Activated CD4-positive, CD25-positive, alpha-beta regulatory T cell treated with anti-CD3 and anti-CD28 coated beads, Interleukin-2, amount 50 U/mL, for 16 hours (primary cell): ENCODE measurements at places on chromosomes 1 and 21.

DNA sequence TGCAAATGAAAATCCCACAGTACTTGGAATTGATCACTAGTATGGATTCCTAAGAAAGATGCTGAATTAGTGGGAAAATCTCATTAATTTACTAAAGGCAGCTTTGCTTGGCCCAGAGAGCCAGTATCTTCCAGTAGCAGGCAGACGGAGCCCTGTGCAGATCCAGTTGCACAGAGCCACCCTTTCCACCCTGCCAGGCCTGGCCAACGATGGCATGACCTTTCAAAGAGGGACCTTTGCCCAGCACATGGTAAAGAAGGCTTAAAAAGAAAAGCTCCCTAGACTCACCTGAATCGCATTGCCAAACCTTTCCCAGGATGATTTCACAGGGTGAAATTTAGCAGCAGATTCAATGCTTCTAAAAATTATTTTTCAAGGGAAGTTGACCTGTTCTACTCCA is 170.5 kb upstream of the CAMK1G start:
- no peak for DNase-seq

DNA sequence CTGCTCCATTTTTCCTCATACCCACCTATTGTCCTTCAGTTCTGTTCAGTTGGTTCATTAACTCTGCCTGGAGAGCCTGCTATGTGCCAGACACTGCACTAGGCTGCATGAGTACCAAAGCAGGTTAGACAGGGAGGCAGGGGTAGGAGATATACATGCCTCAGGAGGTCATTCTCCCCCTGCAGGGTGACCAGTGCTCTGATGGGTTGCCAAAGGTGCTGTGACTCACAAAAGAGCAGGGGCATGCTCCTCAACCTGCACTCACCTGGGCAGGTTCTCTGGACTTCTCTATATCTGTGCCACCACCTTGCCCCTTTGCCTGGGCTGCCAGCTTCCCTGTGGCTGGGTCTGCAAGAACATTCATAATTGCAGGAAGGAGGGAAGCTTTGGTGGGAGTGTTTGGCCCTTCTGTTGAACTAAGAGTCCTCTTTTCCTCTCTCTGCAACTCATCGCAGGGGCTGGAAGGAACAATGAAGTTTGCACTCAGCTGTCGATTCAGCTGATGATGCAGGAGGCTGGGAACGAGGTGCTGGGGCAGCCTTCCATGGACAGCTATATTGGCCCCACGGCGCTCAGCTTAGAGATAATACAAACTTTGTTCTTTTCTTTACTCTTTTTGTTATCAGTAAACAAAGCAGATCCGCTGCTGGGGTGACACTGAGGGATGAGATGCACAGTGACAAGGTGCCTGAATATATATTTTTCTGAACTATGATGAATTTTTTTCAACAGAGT is 356.4 kb upstream of the PLXNA2 start:
- DNase-seq = no peak

DNA sequence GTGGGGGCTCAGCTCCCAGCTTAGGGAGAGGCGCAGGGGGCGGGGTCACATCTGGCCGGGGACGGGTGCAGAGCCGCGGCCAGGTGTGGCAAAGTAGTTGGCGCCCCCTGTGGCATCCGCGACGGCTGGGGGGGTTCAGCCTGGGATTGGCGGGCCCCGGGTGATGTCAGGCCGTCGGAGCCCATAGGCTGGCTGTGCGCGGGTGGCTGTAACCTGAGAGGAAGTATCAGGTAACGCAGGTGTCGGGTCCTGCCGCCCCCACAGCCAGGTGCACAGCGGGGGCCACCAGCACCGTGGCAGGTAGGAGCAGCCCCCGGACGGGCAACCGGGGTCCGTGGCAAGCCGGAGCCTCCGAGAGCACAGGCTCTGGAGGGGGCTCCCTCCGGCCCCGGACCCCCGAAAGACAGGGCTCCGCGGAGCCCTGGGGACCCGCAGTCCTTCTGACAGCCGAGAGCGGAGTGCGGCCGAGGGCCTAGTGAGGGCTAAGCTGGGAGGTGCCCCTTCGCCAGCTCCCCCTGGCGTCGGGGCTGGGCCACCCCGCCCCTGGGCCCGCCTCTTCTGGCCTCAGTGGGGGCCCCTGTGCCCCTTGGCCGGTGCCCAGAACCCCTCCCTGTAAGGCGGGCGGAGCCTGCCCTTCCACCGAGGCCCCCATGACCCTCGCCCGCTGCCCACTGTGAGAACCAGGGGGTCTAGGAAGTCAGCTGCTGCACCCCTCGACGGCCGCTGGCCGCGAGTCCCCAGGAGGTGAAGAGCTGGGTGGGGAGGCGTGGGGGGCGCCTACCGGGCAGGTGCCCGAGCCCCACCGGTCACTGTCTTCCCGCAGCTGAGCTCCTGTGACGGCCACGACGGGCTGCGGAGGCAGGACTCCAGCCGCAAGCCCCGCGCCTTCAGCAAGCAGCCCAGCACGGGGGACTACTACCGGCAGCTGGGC is 17.9 kb downstream of the TNFRSF25 start:
- DNase-seq = no peak

GRCh38 chr1:24201941-24202440 is 14.9 kb upstream of the IFNLR1 start:
- no peak for DNase-seq

GRCh38 chr1:70324683-70325082 is 29.8 kb downstream of the ANKRD13C start:
- DNase-seq = no peak
